Tibial nerve (tissue), 4 donors: ENCODE measurements at places on chromosomes 7 and 10. TPM values are rescaled to one million over a fixed set of nuclear protein-coding genes. Genes with fewer than 3 reads are reported as not detected.

CLRN3 gene
- total RNA-seq, result not detected

DNA sequence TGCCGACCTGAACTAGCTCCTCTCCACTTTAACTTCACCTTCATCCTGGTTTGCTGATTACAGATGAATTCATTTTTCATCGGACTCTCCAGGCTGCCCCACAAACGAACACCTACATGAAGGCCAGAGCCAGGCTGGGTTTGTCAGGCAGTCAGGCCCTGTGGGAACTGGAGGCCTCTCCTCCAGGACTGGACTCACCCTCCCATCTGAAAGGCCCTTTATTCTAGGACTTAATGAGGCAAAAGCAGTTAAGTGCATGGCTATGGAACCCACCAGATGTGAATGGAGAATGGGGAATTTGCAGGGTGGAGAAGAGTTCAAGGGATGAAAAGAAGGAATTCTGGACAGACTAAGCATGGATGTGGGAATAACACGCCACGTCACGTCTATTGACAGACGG lies 170.8 kb downstream of the ARHGAP12 start:
- peak; percentile 30 for DNase-seq

- DNase-seq, result no peak
These were observed 728 bp downstream of the CAV2 start for GRCh38 chr7:116500078-116500853.

EN2 gene
- not detected for total RNA-seq

DNA sequence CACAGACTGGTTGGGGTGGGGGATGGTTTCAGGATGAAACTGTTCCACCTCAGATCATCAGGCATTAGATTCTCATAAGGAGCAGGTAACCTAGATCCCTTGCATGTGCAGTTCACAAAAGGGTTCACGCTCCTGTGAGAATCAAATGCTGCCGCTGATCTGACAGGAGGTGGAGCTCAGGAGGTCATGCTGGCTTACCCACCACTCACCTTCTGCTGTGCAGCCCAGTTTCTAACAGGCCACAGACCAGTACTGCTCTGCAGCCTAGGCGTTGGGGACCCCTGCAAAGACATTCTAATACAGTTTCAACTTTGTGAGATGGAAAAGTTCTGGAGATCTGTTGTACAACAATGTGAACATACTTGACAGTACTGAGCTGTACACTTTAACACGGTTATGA lies 39.9 kb downstream of the STRA8 start:
- DNase-seq, result no peak
